Hematopoietic multipotent progenitor cell treated with erythropoietin and hydrocortisone succinate and interleukin-3 and kit ligand, for 15 days (in vitro differentiated cells): ENCODE measurements at places on chromosomes 4 and X.

- no peak for DNase-seq
Observed at GRCh38 chrX:5644776-5645175, 583.9 kb downstream of the NLGN4X start.

DNA sequence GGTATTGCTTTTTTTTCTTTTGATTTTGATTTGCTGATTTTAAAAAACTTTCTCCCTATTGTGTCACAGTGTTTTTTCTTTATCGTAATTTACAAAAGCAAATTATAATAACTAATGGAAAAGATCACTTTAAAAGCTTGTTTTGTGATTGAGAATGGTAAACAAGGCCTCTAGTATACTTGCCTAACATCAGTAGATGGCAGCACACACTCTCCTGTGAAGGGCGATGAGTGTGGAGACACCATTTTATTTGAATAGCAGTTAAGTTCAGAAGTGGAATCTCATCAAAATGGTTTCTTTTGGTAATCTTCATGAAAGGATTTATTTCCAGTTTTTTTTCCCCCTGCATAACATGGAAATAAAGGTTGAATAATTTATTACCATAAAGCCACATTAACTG lies 72.3 kb downstream of the PAK3 start:
- no peak for DNase-seq

- DNase-seq: no peak
Observed at GRCh38 chrX:32842053-32842452, 369.3 kb downstream of the DMD start.

- DNase-seq: no peak
Observed at GRCh38 chrX:19440713-19441112, 74.6 kb downstream of the MAP3K15 start.

DNA sequence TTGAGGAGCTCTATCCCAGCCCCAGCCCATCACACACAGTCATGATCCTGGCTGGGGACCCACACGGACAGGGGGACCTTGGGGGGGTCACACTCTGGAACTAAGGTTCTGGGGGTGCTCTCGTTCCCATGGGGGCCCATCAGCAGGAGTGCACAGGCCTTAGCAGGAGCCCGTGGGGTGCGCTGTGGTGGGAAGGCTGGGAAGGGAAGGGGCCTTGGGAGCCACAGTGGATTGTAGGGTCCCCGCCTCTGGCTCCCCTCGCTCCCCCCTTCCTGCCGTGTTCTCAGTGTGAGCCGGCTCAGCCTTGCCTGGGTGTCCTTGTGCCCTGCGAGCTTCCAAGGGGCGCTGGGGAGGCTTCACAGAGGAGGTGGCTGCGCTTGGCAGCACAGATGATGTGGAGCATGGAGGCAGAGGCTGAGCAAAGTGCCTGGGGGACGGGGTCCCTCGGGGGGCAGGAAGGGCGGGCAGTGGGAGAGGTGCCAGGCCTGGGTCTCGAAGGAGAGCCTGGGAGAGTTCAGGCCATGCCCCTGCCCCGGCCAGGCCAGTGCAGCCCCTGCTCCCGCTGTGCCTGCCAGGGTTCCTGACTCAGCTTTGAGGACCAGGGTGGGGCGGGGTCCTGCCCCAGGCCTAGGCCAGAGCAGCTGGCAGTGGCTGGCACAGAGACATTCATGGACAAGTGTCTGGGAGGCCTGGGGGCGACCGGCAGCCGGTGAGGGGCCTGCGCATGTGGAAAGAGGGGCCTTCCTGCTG lies 5.5 kb upstream of the HGFAC start:
- peak; percentile 13 for DNase-seq

DNA sequence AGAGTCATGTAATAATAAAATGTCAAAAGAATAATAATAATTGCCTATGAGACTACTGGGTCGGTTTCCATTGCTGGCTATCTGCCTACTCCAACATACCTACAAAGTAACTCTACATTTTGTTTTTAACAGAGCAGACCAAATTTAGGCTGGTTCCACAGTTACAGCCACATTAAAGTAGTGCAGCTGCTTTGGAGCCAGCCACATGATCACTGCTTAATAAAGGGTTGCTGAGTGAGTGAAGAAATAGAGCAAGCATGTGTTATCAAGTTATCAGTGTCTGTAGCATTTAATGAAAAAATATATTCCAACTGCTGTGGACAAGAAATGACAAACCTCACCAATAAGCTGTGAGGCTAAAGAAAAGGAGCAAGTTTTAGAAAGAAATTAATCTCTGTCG lies 782.3 kb downstream of the PCDH18 start:
- DNase-seq: no peak

DNA sequence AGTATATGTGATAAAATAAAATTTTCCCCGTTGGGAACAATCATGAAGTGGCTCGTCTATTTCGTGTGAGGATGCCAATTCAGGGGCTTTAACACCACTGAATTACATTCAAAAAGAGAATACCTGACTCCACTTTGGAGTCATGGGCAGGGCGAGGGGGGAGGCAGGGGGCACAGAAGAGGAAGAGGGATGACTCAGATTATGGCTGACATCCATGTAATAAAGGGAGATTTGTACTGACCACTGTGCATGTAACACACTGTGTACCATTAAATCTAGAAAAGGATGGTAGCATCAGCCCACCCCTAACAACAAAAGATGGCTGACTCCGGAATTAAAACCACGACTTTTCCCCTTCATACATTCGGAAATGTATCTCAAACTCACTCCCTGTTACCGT lies 1.3 kb downstream of the SLC9A7 start:
- no peak for DNase-seq

DNA sequence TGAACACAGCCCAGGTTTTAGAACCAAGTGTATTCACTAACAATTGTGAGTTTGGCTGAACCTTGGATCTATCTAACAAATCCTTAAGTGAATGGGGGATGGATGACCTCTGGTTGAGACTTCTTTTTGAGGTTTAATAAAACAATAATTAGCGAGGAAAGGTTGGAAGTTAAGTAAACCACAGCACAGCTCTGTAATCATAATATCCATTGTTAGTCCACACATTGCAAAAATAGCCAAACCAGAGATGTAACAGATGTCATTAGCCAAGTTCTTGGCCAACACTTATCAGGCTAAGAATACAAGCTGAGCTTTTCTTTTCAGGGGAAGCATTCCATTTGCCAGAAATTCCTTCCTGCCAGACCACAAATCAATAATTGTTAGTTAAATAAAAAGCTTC lies 59.1 kb downstream of the FREM3 start:
- DNase-seq: no peak

DNA sequence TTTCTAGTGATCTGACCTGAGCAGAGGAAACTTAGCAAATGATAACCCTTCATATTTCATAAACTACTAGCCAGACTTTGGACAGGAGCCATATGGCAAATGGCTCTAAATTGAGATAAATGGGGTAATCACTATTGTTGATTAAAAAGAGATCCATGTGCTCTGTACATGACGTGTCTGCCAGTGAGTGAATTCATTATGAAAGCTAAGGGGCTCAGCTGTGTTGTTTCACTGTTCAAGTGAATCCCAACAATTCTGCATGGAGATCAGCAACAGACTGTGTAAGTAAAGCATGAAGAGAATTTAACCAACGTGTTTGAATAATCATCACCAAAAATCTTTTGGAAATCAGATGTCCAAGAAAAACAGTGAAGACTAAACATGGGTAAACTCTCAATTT lies 9.5 kb upstream of the QRFPR start:
- DNase-seq: no peak

DNA sequence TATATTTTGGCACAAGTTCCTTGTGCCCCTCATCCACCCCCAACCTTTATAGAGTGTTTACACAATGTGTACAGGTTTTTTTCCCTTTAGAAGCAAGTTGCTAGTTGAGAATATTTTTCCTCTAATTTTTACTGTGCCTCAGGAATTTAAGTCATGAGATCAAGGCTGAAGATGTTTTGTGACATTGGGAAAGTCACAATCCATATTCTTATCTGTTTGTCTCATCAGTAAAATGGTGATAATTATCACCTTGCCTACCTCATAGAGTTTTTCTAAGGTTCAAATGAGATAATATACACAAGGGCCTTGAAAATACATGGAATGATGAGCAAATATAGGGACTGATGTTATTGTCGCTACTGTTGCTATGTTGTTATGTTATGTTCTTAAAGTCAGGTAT lies 109.6 kb upstream of the DIAPH2 start:
- no peak for DNase-seq

- DNase-seq: no peak
Observed at GRCh38 chr4:81781799-81782198, 310.1 kb upstream of the RASGEF1B start.

- DNase-seq: no peak
Observed at GRCh38 chrX:50536955-50537354, 66.3 kb upstream of the DGKK start.

DNA sequence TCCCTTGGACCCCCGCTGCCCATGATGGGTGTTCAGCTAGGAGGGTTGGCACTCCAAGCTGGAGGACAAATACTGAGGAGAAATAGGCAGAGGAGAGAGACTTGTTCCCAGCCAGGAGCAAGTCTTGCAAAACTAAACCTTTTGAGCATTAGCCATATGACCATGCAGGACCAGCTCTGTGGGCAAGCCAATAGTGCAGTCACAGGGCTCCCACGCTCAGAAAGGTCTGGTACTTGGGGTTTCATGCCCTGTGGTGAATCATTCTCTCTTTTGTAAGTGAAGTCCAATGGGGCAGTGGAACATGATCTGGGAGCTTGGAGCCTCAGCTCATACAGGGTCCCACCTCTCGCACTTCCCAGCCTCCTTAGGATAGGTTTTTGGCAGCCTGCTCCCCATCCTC lies 300.9 kb downstream of the BCOR start:
- no peak for DNase-seq

DNA sequence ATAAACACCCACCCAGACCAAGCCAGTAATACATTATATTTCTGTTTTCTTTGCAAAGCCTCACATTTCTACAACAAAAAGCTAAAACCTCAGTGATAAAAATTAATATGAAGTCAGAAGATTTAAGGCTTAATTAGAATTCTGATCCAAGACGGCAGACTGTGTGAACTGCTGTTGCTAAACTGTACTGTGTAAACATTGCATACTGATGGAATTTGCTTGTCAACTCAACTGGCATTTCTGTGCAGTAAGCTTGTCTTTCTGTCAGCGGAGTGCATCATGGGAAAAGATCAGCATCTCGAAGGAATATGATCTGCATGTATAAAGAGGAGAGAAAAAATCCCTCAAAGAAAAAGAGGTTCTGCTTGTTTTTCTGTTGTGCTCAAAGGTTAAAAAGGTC lies 69.4 kb upstream of the SPANXB1 start:
- DNase-seq: no peak

DNA sequence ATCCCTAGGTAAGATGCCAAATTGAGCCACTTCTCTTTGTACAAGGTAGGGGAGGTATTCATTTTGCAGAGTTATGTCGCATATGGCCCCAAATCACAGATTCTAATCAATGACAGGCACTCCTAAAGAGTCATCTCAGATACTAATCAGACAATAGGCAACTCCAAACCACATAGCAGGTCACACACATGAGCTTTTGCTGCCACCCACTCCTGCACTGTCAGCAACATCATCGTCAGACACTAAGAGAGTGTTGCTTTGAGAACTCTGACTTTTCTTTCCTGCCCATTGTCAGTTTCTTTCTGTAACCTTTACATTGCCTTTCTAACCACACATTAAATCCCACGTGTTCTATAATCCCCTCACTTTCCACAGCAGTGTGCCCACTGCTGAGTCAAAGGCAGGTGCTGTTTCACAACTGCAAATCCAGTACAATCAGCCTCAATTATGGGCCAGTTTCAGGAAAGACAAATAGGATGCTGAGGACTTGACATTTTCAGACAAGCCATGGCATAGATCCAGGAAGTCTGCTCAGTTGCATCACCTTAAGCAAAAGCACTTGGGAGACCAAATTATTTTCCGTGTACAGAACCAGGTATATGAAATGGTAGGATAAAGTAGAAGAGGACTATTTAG lies 23.5 kb downstream of the TMEM31 start:
- DNase-seq: no peak

- no peak for DNase-seq
Observed at GRCh38 chrX:150649096-150649870, 43.9 kb upstream of the MTMR1 start.

DNA sequence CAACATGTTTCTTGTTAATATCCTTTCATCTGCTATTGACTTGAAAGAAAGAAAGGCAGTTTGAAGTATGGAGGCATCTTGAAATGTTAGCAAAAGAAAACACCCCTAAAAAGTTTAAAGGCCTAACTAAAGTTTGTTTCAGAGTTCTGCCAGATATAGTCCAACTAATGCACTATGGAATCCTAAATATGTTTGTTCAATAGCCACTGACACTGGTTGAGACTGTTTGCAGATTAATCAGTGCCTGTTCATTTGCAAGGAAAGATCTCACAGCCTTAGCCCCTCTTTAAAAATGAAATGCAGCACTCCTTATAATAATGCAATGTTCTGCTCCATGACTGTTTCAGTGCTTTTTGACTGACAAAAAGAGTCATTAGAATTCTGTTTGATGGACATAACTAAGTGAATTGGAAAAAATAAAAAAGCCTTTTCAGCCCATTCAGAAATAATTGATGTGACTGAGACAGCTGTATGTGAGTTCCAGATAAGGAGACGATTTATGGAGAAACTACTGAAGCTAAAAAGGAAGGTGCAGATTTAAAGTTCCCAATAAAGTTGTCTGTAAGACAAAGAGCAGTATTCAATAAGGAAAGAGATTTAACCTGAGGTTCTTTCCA lies 192.0 kb downstream of the PCDH7 start:
- DNase-seq: no peak

- DNase-seq: no peak
Observed at GRCh38 chrX:123738378-123738940, 5.6 kb upstream of the THOC2 start.

GRCh38 chr4:57220172-57220571 lies 110.0 kb upstream of the IGFBP7 start:
- DNase-seq: no peak

DNA sequence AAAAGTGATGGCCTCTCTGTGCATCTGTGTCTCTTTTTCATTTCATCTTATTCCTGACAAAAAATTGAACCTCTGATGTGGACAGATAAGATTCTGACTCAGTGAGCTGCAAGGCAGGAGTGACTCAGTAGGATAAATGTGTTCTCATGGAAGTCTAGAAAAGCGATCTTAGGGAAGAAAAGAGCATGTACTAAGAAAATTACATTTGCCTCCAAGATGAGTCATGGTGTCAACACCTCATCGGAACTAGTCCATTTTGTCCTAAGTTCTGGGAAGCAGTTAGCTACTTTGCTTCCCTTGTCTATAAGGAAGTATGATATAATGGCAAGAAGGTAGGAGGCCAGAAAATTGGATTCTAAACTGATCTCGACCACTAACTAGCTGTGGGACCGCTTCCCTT lies 83.5 kb upstream of the AFF2 start:
- no peak for DNase-seq

DNA sequence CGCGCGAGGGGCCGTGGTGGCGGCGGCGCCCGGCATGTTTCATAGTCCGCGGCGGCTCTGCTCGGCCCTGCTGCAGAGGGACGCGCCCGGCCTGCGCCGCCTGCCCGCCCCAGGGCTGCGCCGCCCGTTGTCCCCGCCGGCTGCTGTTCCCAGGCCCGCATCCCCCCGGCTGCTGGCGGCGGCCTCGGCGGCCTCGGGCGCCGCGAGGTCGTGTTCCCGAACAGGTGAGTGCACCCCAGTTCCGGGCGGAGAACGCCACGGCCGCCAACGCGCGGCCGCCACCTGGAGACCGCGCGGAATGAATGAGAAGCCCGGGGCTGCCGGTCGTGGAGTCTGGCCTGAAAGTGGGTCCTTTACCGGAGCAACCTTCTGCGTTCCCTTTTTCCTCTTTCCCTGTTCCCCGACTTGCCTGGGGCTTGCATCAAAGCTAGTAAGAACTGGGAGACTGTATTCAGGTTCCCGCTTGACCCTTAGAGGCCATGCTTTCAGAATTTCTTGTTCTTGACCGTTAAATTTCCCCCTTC lies 429 bp downstream of the NOCT start:
- DNase-seq: peak; percentile 41

- DNase-seq: no peak
Observed at GRCh38 chr4:109559625-109559982, 442 bp upstream of the MCUB start.

GRCh38 chrX:78075787-78076389 lies 28.2 kb upstream of the PGK1 start:
- no peak for DNase-seq
